ENCODE measurements at places on chromosomes 4 and X.

GRCh38 chrX:109855501-109855900 lies 122.4 kb upstream of the ACSL4 start:
- DNase-seq, result peak; percentile 53

DNA sequence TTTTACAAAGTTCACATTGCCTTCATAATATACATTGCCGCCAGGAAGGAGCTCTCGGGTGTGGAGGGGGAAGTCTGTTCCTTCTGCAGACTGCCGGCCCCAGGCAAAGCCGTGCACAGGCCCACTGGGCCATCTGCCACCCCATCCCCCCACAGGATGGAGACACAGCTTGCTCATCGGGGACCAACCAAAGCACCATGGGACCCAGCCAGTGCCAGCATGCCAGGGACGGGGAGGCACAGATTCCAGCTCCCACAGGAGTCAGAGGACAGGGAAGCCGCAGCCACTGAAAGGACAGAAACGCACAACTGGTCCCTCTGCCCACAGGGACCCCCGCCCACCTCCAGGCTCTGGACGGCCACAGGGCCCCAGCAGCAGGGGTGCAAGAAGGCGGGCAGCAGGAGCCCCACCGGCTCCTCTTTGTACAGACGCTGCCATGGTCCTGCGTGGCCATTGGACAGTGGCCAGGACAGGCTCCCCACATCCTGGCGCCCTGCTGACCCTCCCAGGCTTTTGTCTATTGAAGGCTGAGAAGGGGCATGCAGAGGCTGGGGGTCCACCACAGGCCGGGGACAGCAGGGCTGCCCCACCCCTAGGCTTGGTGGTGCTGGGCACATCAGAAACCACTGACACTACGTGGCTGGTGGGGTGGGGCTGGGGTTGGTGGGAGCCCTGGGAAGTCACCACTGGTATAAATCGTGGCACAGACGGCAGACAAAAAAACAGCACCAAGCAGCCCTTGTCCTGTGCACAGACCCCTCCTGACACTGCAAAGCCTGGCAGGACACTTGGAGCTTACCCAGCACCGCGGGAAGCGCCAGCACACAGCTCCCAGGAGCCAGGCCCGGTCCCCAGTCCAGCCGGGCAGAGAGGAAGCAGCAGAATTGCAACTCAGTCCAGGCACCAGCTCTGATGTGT lies 89.0 kb downstream of the FAM53A start:
- no peak for DNase-seq

DNA sequence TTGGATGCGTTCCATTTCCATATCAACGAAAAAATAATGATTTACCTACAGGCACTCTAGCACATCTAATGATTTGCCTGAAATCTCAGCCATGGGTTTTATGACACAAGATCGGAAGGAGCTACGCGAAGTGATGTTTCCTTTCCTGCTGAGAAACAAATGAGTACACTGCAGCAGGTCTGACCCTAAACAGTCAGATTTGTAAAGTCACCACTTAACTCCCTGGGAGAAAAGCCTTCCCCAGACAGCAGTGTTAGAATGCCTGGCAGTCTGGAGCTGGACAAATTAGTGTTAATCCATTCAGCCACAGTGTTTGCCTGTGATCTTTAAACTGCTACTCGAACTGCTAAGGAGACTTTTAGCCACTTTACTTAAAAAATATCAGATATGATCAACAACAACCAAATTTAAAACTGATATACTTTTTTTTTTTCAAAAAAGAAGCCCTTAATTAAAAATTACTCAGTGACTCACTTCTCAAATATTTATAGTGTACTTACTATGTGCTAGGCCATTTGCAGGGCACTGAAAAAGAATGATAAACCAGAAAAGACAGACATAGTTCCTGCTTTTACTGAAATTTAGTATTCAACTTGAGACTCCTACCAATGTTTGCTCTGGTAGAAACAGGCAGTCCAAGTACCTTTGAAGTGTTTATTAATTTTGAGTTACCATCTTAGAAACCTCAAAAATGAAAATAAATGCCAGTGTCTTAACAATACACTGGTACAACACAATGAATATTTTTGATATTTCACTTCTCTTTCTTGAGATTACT lies 104.5 kb downstream of the SHISA3 start:
- DNase-seq, result no peak

- no peak for DNase-seq
Measured at GRCh38 chr4:168784786-168785461, 225.1 kb downstream of the CBR4 start.

DNA sequence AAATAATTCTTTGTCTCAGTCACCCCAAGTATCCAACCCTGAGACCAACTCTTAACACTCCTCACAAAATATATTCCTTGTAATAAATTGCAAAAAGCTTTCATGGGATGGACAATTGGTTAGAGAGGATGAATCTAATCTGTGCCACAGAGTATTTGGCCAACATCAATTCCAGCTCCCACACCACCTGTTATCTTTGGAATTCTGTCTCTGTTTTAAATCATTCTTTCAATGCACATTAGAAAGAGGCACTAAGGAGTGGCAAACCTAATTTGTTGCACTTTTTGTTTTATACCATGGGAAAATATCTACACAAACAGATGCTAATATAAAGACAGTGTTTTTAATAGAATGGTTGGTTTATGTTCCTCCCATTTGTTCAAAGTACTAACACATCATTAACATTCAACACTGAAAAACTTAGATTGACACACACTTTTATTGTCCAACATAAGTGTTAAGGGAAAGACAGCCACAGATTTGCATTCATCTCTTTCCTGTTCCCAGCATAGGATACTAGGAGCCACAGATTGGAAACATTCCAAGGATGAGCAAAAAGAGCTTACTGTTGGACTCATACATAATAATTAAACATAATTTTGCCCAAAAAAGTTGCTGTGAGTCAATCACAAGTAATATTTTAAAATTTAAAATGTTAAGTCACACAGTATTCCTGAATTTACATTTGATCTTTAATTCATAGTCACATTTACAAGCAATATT lies 116.4 kb downstream of the PPA2 start:
- no peak for DNase-seq
